Stimulated activated CD8-positive, alpha-beta memory T cell treated with anti-CD3 and anti-CD28 coated beads, Interleukin-7, amount 100 ng/mL, for 4 hours (primary cell): ENCODE measurements at places on chromosomes 6 and 20.

DNA sequence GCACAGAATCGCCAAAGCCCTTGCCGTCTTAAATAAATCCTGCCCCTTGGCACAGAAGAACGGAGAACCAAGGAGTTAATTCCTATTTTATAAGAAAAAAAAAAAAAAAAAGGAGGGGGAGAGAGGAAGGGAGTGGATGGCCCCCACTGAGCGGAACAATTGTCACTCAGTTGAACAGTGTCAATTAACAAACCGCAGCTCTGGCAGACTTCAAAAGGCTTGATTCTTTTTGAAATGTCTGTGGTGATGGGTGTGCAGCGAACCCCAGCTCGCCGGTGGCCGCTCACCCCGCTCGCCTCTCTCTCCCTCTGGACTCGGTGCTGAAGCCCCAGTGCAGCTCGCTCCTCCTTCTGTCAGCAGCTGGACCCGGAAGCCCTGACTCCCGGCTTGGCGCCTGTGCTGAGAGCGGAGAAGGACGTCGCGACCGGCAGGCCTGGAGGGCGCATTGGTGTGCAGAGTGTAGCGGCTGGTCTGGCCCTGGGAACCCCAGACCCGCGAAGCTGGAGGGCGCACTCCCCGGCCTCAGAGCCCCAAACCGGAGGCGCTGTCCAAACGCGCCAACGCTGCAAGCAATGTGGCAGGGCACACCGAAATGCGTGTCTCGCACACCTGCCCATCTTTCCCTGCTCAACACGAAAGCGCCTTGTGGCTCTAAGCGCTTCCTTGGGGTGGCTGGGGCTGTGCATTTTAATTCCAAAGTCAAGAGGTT, 3.4 kb downstream of the LINC00237 start:
- DNase-seq: peak; percentile 14

DNA sequence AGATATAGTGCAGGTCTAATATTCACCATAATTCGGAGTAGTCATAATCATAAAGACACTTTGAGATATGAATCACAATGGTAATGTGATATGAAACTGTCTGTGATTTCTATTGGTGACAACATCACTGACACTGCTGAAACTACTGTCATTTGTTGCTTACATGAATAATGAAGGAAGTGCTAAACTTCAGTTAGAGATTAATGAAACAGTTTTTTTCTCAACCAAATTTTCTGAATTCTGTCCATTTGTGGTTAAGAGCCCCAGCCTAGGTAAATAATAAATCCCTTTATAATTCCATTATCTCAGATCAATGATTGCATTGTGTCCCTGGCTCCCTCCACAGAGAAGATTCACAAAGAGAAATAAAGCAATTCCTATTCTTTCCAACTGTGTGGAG, 122.6 kb downstream of the HIVEP2 start:
- no peak for DNase-seq

DNA sequence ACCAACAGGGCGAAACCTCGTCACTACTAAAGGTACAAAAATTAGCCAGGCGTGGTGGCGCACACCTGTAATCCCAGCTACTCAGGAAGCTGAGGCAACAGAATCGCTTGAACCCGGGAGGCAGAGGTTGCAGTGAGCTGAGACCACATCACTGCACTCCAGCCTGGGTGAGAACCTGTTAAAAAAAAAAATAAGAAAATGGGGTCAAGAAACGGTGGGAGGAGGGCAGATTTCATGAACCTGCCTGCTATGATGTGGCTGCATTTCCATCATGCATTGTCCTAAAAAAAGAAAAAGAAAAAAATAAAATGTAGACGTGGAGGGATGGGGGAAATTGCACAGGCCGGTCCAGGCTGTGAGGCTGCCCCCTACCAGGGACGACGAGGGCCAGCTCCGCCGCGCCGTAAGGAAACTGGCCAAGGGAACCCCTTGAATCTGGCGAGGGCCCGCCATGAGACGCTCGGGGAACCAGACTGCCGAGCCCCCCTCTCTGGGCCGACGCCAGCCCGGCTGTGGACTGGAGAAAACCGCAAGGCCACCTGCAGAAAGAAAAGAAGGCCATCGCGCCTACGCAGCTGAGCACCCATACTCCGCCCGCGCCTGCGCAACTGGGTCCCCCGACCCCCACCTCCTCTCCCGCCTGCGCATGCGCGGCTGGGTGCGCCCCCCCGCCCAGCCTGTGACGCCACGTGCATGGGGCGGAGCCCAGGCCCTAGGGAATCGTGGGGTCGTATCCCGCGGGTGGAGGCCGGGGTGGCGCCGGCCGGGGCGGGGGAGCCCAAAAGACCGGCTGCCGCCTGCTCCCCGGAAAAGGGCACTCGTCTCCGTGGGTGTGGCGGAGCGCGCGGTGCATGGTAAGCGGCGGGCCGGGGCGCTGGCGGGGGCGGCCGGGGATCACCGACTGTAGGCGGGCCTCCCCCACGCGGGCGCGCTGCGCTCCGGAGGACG, at the start of gene ENTPD6:
Gene ENTPD6, plus strand, starts transcription at position 699 of the 948 bp plus-strand sequence. CDS start 10,825 bp downstream, outside the sequence.
- peak; percentile 89 for DNase-seq

- DNase-seq: no peak
Measured at GRCh38 chr20:52747845-52748284, 224.3 kb upstream of the TSHZ2 start.

- no peak for DNase-seq
Measured at GRCh38 chr20:41232973-41233926, 84.3 kb downstream of the ZHX3 start.

DNA sequence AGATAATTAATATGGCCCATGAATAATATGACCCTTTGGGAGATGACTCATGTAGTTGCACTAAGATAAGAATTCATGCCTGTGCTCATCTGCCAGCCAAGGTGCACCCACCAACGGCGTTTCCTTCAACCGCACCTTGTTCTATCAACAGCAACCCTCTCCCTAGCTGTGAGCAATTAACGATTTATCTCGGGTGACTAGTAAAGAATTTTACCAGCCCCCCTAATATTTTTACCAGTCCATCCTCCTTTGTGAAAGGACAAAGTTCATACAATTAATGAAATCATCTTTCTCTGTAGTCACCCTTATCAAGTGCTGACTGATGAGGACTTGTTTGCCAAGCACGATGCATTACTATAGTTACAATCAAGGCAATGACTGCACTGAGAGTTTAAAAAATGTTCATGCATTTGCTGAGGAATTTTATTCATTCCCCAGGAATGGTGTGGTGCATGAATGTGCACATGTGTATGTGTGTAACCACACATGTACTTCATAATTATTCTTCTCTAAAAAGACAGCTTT, 118.7 kb downstream of the SMOC2 start:
- no peak for DNase-seq

DNA sequence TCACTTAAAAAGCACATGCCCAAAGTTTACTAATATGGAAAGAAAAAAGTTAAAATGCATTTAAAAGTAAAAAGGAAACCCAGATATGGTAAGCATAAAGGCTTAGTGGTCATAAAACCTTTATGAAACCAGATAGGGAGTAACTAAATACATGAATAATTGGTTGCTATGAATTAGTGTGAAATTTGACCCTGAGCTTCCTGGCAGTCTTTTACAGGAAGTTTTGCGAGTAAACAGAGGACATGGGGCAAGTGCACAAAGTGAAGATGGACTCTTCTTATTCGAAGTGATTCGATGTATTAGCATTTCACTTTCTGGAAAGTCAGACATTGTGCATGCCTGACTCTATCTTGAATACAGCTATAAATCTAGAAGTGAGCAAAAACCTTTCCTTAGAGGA, 90.9 kb upstream of the MLIP start:
- no peak for DNase-seq

GRCh38 chr6:103335412-103335811, 1524.3 kb downstream of the HACE1 start:
- DNase-seq: no peak

DNA sequence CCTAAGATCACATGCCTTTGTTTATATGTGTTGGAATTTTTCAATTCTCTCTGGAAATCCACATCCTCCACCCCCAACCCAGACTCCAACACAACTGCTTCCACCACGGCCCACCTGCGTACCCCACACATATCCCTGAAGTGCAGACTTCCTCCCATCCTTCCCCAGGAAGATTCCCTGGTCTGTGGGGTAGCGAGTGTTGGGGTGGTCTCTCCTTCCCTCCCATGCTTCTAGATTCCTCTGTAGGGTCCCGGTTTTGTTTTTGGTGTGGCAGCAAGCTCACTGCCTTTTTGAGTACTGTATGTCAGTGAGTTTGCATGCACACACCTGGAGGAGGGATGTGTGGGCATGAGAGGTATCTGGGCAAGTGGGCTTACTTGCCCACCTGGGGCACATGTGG, 127.6 kb downstream of the MRPL14 start:
- DNase-seq: no peak

- no peak for DNase-seq
Measured at GRCh38 chr20:46695892-46696291, 6.6 kb upstream of the TP53RK start.

GRCh38 chr6:98532004-98532403, 302.4 kb upstream of the POU3F2 start:
- no peak for DNase-seq

- no peak for DNase-seq
Measured at GRCh38 chr6:168581236-168581635, 140.3 kb downstream of the SMOC2 start.

DNA sequence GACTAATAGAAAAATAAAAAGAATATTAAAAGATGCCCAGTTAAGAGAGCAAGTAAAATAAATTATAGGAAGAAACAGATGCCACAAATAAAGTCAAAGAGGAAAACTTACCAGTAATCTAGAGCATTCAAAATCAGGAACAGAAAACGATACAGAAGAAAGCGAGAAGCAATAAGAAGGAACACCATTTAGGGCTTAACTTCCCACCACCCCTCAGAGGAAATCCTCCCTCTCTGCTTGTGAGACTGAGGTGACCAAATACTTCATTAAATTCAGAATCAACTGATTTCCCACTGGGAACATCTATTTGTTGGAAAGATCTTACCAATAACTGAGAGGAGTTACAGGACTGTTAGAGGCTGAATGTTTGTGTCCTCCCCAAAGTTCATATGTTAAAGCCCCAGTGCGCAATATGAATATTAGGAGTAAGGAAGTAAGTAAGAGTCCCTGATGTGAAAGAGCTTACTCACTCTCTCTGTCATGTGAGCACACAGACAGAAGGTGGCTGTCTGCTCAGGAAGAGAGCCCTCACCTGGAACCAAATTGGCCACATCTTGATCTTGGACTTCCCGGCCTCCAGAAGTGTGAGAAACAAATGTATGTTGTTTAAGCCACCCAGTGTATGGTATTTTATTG, 19.5 kb downstream of the KATNA1 start:
- no peak for DNase-seq

- no peak for DNase-seq
Measured at GRCh38 chr20:60009318-60009717, 51.1 kb downstream of the CDH26 start.

DNA sequence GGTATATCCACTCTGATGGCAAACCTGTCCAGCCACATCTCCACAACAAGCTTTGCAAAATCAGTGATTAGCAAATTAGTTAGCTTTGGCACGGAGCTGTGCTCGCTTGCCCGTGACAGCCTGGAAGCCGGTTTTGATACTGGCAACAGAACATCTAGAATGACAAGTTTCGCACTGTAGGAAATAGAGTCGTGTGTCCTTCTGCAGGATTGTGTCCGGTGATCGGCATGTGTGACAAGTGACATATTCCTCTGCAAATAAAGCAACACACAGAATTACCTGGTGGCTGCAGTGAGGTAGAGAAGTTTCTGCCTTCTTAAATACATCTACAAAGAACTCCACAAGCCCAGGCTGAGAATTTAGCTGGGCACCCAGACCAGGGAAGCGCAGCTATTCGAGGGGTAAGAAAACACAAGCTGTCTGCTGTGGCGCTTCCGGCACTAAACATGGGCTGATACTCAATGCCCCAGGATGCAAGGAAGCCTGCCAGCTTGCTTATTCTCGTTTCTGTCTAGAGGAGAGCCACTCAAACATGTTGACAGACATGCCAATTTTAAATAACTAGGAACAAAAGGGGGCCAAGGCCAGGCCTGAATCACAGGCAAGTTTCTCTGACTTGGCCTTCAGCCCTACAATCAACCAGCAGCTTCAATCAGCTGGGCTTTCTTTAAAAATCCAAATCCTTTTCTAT, 22.2 kb downstream of the EIF2S2 start:
- no peak for DNase-seq

DNA sequence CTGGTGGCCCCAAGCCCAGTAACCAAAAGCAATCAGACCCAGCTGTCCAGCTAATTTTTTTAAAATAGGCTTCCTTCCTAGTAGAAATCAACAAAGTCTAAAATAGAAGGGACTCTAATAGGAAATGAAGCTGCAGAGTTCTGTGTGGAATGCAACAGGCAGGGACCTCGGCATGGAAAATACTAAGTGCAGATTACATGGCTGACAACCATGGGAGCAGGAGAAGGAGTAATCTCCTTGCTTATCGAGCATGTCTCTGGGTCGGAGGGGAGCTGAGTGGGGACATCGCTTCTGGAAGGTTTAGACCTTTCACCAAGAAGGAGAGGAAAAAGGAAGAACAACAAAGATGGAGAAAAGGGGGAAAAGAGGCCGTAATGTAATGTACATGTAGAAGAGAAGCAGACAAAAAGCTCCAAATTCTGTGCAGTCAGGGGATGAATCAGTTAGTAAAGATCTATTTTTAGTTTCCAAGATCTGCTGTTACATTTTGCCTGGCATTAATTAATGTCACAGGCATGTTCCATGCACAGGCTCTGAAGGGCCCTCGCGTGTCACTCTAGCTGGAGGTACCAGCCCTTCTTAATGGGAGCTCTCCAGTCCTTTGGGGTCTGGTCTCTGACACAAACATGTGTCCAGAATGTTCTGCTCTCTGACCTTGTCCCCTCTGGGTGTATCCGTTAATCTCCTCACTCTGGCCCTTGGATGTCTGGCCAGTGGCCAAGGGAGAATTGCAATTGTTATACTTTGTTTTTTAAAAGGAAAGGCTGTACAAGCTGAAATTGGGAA, 16.6 kb upstream of the ZNF831 start:
- no peak for DNase-seq

GRCh38 chr6:150202404-150202803, 59.6 kb downstream of the PPP1R14C start:
- DNase-seq: no peak

GRCh38 chr6:122754191-122754731, 25.3 kb upstream of the FABP7 start:
- no peak for DNase-seq

- no peak for DNase-seq
Measured at GRCh38 chr20:44765701-44766347, 20.2 kb downstream of the KCNK15 start.

- no peak for DNase-seq
Measured at GRCh38 chr6:125046107-125046925, 84.1 kb downstream of the RNF217 start.

DNA sequence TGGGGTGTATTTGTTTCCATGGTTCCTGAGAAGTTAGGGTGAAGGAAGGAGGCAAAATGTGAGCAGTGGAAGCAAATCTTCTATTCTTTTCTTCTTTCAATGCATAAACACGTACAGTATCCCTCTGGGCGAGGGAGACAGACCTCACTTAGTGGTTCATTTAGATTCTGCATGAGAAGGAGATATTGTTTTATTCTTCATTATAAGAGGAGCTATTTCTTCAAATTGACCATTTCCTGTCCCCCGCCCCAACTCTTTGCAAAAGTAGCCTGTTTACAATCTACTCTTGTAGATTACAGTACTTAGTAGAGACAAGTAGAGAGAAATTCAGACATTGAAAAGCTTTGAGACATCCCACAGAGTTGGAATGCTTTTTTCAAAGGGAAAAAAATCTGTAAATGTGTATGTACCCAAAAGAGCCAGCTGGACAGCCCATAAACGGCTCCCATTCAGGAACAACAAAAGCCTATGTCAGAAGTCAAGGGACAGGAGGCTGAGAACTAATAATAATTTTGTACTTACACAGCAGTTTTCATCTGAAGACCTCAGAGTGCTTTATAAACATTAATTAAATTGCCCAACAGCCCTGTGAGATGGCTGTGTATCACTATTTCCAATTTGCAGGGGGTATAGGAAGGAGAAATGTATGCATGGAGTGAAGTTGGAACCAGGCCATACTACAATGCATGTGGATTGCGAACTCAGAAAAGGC, 23.9 kb downstream of the CD83 start:
- DNase-seq: no peak
